Ovary (tissue), 10 donors: ENCODE measurements at places on chromosomes 1 and 21.

- DNase-seq: no peak
Observed at GRCh38 chr1:169844941-169845608, 48.6 kb downstream of the SCYL3 start.

GRCh38 chr1:14707531-14708445, 109.3 kb downstream of the KAZN start:
- DNase-seq: no peak

DNA sequence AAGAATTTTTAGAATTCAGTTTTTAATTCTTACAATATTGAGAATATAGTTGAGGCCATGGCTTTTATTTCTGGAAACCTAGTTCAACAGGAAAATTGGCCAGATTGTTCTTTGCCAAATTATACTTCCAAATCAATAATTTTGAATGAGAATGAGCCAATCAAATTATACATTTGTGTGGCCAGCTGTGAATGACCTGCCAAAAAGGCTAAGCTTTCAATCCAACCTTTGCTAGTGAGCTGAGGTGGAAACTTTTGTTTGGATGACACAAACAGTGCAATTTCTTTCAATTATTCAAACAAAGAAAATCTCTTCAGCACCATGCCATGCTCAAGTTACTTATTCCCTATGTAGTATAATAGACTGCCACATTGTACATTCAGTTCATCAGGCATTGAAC, 167.8 kb downstream of the PATJ start:
- DNase-seq: no peak

DNA sequence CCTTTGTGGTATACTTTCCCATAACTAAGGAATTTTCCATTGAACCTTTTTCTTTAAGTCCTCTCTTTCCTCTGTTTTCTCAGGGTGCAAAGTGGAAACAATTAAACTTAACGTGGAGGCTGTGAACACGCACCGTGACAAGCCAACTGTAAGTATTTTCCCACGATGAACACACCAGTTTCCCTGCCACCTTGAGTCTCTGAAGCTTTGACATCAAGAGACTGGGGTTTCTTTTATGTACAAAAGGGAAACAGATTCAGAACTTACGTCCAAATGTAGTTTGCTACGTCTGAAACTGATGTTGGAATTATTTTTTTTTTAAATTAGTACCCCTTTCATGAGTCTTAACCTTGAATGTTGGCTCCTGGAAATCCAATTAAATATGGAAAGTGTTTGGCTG, 17.2 kb upstream of the C4BPB start:
- DNase-seq: no peak

DNA sequence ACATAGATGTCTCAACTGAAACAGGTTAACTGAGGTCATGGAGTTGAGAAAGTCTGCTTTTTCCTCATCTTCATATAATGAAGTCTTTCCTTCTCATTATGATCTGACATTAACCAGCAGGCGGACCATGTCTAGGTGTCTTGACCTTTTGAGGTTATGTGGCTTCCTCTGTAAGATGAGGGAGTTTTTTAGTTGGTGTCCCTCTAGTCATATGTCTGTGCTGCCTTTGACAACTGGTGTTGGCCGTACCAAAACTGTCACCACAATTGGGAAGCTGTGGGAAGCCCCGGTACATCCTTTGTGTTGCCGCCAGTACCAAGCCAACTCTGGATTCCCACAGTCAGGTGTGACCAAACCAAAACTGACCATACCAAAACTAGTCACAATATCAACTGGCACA, 105.1 kb downstream of the PBX1 start:
- DNase-seq: no peak

DNA sequence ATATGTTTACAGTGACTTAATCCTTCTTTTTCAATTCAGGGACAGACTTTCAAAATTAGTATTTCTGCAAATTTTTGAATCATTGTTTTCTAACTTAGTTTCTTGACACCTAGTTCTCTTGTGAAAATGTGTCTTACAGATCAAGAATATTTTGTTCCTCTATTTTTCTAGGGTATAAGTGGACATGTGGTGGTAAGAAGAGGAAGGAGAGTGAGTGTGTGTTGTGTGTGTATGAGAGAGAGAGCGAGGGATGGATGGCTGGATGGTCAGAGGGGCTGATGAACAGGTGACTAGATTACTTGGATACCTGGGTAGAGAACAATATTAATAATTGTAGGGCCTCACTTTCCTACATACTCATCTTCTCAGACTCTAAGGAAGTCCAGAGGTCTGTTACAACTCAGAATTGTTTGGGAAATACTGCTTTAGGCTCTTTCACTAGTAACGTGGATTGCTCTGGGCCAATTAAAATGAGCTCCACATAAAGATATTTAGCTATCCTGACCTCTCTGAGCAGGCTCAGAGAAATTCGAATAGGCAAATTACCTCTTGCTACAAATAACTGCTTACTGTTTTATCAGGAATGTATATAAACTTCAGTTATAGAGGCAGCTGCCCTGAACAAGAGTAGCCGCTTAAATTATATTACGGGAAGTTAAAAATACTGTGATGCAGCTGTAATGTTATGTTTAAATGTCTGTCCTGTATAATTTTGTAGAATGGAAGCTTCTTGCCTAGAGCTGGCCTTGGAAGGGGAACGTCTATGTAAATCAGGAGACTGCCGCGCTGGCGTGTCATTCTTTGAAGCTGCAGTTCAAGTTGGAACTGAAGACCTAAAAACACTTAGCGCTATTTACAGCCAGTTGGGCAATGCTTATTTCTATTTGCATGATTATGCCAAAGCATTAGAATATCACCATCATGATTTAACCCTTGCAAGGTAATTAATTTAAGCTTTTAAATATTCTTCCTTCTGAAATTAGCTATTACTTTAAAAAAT, 19.7 kb downstream of the GPSM2 start:
- DNase-seq: no peak

GRCh38 chr1:58802640-58803399, 19.0 kb upstream of the JUN start:
- DNase-seq: no peak

DNA sequence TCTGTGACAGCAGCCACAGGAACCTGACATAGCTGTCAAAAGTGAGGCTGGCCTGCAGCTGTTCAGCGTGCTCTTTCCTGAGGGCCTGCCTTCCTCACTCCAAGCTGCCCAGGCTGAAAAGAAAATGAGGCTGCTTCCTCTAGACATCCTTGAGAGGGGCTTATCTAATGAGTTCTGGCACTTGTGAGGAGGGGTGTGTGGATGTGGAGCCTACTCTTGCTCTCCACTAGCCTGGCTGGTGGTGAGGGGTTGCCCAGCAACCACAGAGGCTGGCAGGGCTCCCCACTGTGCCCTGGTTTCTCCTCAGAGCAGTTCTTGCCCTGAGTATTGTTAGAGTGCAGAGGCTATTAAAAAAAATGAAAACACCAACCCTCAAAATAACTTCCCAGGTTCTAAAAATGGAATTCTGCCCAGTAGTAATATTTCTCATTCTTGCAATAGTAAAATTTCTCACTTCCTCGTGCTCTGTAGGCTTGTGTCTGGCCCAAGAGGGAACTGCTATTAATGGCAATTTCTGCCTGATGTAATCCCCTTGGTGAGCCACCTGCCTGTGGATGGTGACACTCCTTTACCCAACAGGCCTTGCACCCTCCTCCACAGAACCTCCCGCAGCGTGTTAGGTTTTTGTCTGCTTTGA, 52.6 kb upstream of the EPS8L3 start:
- DNase-seq: no peak

DNA sequence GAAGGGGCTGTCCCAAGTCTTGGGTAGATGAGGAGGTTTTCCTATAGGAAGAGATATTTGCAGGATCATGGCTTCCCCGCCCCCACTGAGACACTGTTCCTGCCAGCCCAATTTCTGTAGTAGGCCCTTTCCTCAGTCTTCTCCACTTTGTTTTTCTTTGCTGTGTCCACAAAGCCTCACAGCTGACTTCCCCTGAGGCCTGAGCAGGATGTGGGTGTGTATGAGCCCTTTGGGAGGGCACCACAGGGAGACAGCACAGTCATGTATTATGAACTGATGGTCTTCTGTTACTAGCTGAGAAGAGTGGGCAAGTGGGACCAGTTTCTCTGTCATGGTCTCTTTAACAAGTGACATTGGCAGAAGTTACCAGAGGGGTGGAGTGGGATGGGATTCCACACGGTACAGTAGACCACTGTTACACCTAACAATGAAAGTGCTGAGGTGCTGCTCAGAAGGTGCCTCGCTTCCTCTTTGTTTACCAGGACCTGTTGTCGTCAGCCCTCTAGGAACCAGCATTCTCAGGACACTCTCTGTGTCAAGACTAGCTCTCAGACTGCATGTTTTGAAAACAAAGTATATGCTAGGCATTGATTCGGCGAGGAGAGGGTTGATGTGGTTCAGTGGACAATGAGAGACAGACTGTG, 253.8 kb upstream of the HOOK1 start:
- no peak for DNase-seq

- DNase-seq: no peak
Observed at GRCh38 chr1:181676269-181676668, 193.0 kb downstream of the CACNA1E start.

- no peak for DNase-seq
Observed at GRCh38 chr21:37994211-37994610, 78.0 kb upstream of the KCNJ6 start.

DNA sequence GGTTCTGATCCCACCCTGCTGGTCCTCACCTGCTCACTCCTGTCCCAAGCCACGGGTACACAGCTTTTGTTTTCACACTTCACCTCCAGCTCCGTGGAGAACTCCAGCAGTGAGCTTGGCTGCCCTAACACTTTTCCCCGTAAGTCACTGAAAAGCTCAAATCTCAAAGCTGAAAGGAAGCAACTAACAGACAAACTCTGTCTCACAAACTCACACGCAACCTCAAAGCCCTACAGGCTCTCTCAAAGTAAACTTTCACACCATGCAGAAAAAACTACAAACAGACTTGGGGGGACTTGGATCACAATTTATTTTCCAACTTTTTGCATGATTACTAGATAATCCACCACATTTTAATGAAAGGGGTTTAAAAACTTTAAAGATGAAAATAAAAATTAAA, 88.3 kb downstream of the AK5 start:
- no peak for DNase-seq

DNA sequence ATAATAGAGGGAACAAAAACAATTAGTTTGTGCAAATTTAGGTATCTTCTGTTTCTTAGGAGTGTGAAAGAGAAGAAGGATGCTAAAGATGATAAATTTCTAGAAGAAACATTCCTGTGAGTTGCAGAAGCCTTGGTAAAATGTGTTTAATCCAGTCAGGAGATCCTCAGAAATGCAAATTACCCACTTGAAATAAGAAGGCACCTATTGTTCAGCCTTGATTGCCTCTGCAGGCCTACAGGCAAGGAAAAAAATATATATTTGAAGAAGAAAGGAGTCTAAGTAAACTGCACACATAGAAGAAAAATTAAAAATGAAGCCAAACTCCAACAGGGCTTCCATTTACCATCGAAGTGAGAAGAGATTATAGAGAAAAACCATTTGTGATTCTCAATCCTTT, 51.0 kb upstream of the LHX8 start:
- no peak for DNase-seq

GRCh38 chr1:84376000-84376910, 22.0 kb upstream of the DNASE2B start:
- no peak for DNase-seq

GRCh38 chr21:34046917-34047316, 26.5 kb upstream of the MRPS6 start:
- no peak for DNase-seq

DNA sequence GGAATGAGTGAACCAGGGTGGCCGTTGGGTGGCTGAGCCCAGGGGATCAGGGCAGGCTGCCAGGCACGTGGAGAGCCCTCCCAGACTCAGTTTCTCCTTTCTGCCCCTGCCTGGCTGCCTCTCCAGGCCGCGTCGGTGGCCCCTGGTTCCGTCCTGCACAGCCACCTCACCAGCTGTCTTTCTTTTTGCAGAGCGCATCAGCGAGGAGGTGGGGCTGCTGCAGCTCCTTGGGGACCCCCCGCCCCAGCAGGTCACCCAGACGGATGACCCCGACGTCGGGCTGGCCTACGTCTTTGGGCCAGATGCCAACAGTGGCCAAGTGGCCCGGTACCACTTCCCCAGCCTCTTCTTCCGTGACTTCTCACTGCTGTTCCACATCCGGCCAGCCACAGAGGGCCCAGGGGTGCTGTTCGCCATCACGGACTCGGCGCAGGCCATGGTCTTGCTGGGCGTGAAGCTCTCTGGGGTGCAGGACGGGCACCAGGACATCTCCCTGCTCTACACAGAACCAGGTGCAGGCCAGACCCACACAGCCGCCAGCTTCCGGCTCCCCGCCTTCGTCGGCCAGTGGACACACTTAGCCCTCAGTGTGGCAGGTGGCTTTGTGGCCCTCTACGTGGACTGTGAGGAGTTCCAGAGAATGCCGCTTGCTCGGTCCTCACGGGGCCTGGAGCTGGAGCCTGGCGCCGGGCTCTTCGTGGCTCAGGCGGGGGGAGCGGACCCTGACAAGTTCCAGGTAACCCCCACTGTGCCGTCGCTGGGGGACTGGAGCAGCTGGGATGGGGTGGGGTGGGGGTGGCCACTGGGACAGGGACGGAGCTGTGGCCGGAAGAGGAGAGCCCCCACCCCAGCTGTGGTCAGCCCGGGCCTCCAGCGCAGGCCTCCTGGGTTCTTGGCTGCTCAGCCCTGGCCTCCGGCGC, 63.3 kb downstream of the COL18A1 start:
- DNase-seq: no peak

GRCh38 chr1:190029441-190029840, 448.2 kb downstream of the BRINP3 start:
- no peak for DNase-seq

- no peak for DNase-seq
Observed at GRCh38 chr1:186112280-186112679, 262.8 kb downstream of the TPR start.

DNA sequence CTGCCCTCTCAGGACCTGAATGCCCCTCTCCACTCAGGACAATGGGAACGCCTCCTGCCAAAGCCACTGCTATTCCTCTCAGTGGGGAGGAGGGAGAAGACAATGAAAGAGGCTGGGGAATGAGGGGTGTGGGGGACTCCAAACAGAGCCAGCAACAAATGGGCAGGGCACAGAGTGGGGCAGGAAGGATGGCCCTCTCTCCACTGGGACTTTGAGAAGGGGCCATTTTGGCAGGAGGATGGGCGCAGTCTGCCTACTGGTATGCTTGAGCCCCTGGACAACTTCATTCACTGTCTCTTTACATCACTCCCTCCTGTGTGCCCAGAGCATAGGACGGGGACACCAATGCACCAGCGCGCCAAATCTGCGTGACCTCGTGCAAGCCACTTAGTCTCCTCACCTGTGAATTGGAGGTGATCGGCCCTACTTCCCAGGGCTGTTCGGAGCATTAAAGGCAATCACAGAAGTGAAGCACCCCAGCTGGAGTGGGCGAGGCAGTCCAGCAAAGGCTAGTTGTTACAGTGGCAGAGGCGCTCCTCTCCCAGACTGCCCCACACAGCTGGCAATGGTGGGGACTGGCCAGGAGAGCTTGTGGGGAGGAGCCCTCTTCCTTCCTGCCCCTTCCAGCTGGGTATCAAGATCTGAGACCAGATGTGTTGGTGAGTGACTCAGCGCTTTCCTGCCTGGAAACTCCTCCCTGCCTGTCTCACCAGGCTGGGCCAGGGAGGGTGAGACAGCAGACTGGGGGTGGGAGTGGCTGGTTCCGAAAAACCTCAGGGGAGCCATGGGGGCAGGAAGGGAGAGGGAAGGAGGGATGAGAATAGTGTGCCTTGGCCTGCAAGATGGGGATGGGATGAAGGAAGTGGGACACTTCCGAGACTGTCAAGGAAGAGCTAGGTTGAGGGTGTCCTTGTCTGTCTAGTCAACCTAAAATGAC, 22.4 kb upstream of the SYNC start:
- no peak for DNase-seq

- DNase-seq: no peak
Observed at GRCh38 chr1:199310708-199311107, 671.9 kb downstream of the PTPRC start.
